D721Med (cell line): ENCODE measurements at places on chromosomes 2 and 18.

DNA sequence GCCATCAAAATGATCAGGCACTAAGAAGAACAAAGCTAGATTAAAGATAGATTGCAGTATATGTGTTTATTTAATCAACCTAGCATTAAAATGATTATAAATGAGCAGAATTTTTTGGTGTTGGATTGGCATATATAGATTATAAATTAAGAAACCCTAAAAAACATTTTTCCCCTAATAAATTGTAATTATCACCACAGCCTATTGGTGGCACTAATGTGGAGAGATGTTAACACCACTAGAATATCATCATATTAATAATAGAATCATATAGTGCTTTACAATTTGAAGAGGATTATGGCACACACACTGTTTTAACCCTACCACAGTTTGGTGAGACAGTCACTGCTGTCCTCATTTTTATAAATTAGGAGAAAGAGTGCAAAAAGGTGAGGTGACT is 112.4 kb upstream of the RND3 start:
- no peak for DNase-seq

DNA sequence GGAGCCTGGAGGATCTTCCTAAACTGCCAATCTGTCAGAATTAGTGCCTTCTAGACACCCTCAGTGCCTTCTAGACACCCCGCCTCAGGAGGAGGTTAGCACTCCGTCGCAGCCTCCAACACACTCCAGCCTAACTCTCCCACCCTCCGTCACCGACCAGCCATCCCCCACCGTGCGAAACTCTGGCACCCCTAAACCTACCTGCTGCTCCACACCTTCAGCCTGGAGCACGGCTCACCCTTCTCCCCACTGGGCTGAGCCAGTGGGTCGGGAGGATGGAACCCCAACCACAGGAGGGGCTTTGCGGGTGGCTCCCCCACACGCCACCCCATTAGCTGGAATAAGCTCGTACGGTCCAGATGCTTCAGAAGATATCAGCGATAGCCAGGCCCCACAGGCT is 468.9 kb upstream of the HS6ST1 start:
- no peak for DNase-seq

DNA sequence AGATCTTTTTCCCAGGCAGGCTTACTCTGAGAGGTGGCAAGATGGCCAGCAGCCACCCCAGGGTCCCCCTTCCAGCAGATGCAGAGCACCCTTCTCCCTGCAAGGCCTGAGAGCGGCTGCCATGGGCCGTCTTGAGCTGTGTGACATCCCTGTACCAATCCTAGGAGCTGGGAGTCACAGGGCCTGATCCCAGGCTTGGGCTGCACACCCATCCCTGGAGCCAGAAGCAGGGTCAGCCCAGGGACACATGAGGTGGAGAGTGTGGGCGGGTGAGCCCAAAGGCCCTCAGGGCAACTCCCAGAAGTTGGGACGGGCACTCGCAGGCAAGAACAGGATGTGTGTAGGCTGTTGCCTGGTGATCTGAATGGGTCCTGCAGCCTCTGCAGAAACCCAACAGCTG is 40.5 kb downstream of the CROCC2 start:
- no peak for DNase-seq

DNA sequence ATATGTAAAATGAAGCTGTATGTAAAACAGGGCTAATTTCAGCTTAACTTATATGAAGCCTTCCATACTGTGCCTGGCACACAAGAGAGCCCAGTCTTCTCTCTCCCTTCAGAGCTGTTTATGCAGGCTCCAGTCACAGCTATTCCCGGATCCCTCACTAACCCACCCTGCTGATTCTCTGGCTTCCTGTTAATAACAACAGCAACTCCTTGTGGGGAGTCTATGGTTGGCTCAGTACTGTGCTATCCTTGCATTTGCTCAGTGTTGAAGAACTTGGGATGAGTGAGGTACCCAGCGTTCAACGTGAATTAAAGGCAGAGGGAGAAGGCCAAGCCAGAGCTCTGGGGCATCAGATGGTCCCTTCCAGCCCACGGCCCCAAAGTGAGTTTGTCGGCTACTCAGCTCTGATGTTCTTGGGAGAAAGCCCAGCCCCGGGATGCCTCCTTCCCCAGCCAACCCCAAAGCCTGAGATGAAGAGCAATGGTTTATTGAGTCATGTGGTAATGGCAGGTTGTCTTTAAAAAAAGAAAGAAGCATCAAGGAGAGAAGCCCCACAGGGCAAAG is 43.2 kb downstream of the PSD4 start:
- no peak for DNase-seq

GRCh38 chr18:54035927-54036326 is 188.5 kb downstream of the MBD2 start:
- DNase-seq = no peak

GRCh38 chr18:24611075-24611474 is 150.6 kb downstream of the HRH4 start:
- no peak for DNase-seq

- no peak for DNase-seq
These were observed 35.9 kb downstream of the B4GALT6 start for GRCh38 chr18:31648458-31648857.

- no peak for DNase-seq
These were observed 303.3 kb downstream of the CNTNAP5 start for GRCh38 chr2:124328397-124328796.

DNA sequence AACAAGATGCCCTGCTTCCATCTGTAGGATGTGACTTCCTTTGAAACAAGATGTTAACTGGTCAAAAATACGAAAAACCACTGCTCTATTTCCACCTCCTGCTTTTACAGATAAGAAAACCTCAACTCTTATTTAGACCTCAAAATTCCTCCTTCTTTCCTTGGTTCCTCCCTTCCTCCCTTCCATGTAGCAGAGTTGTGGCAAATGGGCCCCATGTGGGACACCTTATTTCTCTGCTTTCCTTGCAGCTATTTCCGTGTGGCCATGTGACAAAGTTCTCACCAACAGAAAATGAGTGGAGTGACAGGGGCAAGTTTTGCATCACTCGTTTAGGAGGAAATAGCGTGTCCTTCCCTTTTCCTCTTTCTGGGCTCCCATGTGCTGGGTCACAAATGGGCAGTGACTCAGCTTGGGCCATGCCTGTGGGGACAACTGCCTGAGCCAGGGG is 69.4 kb upstream of the SMAD2 start:
- no peak for DNase-seq

GRCh38 chr2:5995832-5996231 is 303.6 kb downstream of the SOX11 start:
- DNase-seq = no peak

- DNase-seq = no peak
These were observed 136.6 kb upstream of the RMP24 start for GRCh38 chr18:35835833-35836232.

- no peak for DNase-seq
These were observed 49.1 kb downstream of the ASXL3 start for GRCh38 chr18:33627114-33627513.

GRCh38 chr2:167504061-167504460 is 615.8 kb downstream of the XIRP2 start:
- no peak for DNase-seq

- no peak for DNase-seq
These were observed 14.0 kb upstream of the COL6A3 start for GRCh38 chr2:237427769-237428506.

GRCh38 chr18:55529581-55529980 is 58.4 kb downstream of the TCF4 start:
- no peak for DNase-seq

DNA sequence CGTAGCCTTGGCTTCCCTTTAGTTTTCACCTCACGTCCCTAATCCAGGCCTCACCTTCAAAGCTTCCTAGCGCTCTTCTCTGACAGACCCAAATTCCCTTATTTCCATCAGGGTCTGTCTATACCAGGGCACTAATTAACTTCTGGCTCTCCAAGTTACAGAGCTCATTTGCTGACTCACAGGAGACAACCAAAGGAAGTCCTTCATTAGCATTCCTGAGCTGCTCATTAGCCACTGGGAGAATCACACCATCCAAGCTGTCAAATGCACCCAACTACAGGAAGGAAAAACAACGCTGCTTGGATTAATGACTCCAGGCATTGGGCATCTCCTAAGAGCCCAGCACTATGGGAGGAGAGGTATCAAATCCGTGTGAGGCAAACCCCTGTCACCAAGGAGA is 109.8 kb upstream of the ALK start:
- DNase-seq = no peak

GRCh38 chr2:154556607-154557006 is 141.9 kb upstream of the KCNJ3 start:
- no peak for DNase-seq

GRCh38 chr2:175366815-175367214 is 185.3 kb upstream of the ATP5MC3 start:
- no peak for DNase-seq

DNA sequence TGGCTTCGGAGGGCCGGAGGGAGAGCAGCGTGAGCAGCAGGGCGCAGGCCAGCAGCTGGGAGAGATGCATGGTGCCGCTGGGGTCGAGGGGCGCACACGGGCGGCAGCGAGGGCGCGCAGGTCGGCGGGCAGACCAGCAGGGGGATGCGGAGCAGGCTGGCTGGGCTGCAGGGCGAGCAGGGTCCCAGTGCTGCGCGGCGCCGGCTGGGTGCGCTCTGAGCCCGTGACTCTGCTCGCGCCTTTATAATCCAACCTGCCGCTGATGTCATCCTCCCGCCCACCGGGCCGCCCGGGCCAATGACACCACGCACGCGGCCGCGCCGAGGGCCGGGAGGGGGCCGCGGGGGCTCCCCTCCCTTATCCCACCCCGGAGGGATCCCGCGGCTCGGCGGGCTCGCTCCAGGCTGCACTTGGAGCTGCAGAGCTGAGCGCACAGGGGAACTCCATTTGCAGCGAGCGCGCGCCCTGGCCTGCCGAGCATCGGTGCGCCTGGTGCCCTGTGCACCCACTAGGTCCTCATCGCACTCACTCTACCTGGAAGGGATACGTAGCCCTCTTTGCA is at the start of gene NPPC:
TSS of gene NPPC (minus strand) at position 217 of the 562 bp plus-strand sequence. CDS start at position 70, 147 bp downstream.
- DNase-seq = peak; percentile 85

DNA sequence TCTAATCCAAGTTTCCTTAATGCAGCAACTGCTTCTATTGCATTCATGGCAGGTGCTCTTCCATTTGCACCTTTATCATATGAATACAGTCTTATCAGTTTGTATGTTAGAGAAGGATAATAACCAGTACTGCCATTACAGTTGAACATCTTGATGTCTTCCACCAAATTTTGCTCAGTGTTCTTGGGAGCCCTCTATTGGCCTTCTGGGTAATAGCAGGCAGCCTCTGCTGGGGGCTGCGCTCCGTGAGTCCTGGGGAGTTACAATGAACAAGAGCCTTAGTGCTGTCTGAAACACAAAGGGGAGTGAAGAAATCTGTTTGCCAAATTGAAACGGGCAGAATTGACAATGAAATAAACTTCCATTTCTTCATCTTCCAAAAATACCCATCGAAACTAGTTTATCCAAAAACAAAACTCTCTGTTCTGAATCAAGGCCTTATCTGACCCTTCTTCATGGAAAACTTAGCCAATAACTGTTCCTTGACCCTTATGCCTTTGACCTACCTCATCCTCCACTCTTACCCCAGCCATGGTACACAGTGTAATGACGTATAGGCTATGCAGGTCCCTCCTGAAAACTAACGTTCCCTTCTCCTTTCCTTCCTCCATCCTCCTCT is 79.9 kb downstream of the ALK start:
- no peak for DNase-seq
